Adrenal gland (tissue), 19 donors: ENCODE measurements at places on chromosomes 1 and 21. TPM values are rescaled to one million over a fixed set of nuclear protein-coding genes. Genes with fewer than 3 reads are reported as not detected.

DNA sequence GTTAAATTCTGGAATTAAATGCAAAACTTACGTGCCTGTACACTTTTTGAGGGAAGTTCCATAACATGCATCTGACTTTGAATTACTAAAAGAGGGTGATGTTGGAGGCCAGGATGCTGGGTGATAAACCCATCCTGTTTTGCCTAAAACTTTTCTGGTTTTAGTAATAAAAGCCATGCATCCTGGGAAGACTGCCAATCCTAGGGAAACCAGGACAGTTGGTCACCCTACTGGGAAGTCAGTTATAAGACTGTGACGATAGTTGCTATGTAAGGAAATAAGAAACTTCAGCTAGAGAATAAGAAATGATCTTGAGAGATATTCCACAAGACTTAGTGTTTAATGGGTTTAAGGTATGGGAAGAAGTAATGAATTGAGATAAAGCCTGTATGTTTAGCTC is 336.6 kb upstream of the LYPLAL1 start:
- no peaks in the 10 kb centered on the region for H3K36me3 ChIP-seq
- no peak for DNase-seq
- H3K4me3 ChIP-seq: no peak overlapping the region
- H3K4me1 ChIP-seq: no peaks in the 10 kb centered on the region
- no peak overlapping the region for H3K27ac ChIP-seq

GRCh38 chr1:66599899-66600737 is 66.2 kb downstream of the SGIP1 start:
- H3K4me3 ChIP-seq: no peak overlapping the region
- H3K4me1 ChIP-seq: no peaks in the 10 kb centered on the region
- H3K27me3 ChIP-seq: no peaks in the 10 kb centered on the region
- no peaks in the 10 kb centered on the region for H3K36me3 ChIP-seq
- no peak for DNase-seq

DNA sequence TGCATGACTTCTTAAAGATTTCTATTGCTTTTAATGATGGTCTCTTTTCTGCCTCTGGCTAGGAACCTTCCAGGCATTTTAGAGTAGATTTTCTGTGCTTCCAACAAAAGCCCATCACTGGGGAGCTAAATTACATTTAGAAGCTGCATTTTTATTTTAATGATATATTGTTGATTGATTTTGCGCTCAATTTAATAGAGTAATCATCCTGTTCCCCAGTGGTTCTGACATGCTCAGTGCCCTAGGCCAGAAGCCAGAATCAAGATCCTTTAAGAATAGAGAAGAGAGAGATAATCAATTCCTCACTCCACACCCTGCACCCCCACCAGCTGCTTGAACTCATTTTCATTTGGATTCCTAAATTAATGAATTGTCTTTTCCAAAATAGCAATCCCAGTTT is 97.8 kb downstream of the PCP4 start:
- H3K4me1 ChIP-seq: no peaks in the 10 kb centered on the region
- H3K27me3 ChIP-seq: no peaks in the 10 kb centered on the region
- H3K36me3 ChIP-seq: no peaks in the 10 kb centered on the region

DNA sequence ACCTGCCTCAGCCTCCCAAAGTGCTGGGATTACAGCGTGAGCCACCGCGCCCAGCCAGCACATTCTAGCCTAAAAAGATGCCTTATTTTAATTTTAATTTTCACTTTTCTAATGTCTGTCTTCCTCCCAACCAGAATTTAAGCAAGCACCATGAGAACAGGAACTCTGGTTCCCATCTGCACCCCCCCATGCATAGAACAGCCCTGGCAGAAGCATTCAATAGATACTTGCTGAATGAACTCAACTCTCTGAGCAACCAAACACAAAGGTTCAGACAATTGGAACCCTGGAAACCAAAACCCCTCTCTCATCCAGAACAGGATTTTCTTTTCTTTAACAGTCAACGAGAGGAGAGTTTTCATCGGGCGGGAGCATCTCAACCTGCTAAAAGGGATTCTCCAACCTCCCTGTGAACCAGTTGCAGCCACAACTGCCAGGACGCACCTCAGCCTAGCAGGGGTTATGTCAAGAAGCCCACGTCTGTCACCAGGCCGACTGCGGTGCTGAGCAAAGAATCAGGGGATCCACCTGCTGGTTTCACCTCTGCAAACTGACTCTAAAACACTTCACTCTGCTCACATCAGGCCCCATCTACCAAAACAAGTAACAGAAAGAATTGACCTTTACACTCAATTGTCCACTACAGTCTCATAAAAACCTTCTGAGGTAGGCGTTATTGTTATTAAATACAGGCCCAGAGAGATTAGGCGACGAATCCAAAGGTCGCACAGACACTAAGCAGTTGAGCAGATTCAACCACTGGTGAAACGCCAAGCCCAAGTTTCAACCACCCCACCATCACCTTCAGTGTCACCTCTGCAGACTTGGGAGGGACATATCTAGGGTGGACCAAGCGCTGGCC is 1.7 kb downstream of the KIAA2013 start:
- no peak overlapping the region for H3K27ac ChIP-seq
- no peaks in the 10 kb centered on the region for H3K27me3 ChIP-seq
- peaks cover 35% of the 10 kb centered on the region for H3K4me1 ChIP-seq
- peaks cover 40% of the 10 kb centered on the region for H3K36me3 ChIP-seq

MROH7 gene
- polyA plus RNA-seq: 8.1 TPM

- no peak overlapping the region for H3K4me3 ChIP-seq
- H3K27ac ChIP-seq: no peak overlapping the region
Measured at GRCh38 chr1:222370081-222370912, 177.6 kb downstream of the HHIPL2 start.

- H3K27me3 ChIP-seq: no peaks in the 10 kb centered on the region
- H3K4me1 ChIP-seq: peaks cover 5% of the 10 kb centered on the region
- H3K36me3 ChIP-seq: no peaks in the 10 kb centered on the region
- no peak overlapping the region for H3K27ac ChIP-seq
Measured at GRCh38 chr1:117753652-117754051, 147.8 kb downstream of the TENT5C start.

MATN1 gene
- 0.08 TPM for polyA plus RNA-seq

GRCh38 chr21:38843806-38844503 is 38.2 kb downstream of the ETS2 start:
- no peak overlapping the region for H3K27ac ChIP-seq
- H3K4me1 ChIP-seq: no peaks in the 10 kb centered on the region
- no peaks in the 10 kb centered on the region for H3K27me3 ChIP-seq
- DNase-seq: no peak
- H3K4me3 ChIP-seq: no peak overlapping the region

- no peak overlapping the region for H3K4me3 ChIP-seq
- peaks cover 6% of the 10 kb centered on the region for H3K27me3 ChIP-seq
- no peak for DNase-seq
- H3K36me3 ChIP-seq: no peaks in the 10 kb centered on the region
- H3K27ac ChIP-seq: no peak overlapping the region
Measured at GRCh38 chr1:118145721-118146120, 39.3 kb downstream of the SPAG17 start.

- DNase-seq: no peak
- H3K4me1 ChIP-seq: peaks cover 11% of the 10 kb centered on the region
- H3K4me3 ChIP-seq: no peak overlapping the region
Measured at GRCh38 chr1:180646093-180646492, 14.3 kb downstream of the XPR1 start.

GRCh38 chr1:201384406-201384782 is 6.9 kb upstream of the TNNT2 start:
- H3K4me1 ChIP-seq: no peaks in the 10 kb centered on the region
- DNase-seq: no peak
- no peaks in the 10 kb centered on the region for H3K27me3 ChIP-seq
- no peak overlapping the region for H3K27ac ChIP-seq
- no peak overlapping the region for H3K4me3 ChIP-seq

GRCh38 chr1:88916883-88917282 is 25.5 kb upstream of the GTF2B start:
- no peaks in the 10 kb centered on the region for H3K36me3 ChIP-seq
- no peak overlapping the region for H3K27ac ChIP-seq
- H3K4me1 ChIP-seq: no peaks in the 10 kb centered on the region
- H3K4me3 ChIP-seq: no peak overlapping the region

UBXN10 gene
- 0.91 TPM for polyA plus RNA-seq

TEDDM1 gene
- not detected for polyA plus RNA-seq

DNA sequence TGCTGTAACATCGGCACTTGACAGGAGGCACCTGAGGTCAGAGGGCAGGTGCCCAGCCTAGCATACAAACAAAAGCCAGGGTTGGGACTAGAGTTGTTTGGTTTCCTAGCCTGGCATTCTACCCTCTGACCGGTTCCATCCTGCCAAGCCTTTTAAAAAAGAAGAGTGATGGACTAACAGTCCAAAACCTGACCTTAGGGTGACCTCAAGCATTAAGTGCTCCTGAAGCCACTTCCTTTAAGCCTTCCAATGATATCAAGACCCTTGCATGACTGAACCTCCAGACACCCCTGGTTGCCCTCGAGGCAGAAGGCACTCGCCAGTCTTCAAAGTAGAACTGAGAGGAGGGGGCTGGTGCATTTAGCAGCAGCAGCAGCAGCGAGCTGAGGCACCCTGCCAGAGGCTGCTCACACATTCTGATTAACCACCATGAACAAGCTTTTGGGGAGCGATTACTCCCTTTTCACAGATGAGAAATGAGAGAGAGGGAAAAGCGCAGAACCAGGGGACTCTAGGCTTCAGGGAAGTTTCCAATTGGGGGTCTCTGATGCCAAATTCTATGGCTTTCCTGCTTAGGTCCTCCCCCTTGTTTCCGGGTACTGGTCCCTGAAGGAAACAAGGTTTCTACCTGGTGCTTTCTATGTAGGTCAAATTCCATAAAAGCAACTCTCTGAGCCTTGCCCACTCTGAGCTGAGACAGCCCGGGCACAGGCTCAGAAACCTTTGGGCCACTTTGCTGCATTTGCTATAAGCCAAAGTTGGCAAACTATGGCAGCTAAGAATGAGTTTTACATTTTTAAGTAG is 9.2 kb downstream of the SLC2A1 start:
- no peak overlapping the region for H3K4me3 ChIP-seq
- no peak for DNase-seq
- H3K27me3 ChIP-seq: no peaks in the 10 kb centered on the region
- no peaks in the 10 kb centered on the region for H3K36me3 ChIP-seq
- H3K4me1 ChIP-seq: peaks cover 11% of the 10 kb centered on the region

DNA sequence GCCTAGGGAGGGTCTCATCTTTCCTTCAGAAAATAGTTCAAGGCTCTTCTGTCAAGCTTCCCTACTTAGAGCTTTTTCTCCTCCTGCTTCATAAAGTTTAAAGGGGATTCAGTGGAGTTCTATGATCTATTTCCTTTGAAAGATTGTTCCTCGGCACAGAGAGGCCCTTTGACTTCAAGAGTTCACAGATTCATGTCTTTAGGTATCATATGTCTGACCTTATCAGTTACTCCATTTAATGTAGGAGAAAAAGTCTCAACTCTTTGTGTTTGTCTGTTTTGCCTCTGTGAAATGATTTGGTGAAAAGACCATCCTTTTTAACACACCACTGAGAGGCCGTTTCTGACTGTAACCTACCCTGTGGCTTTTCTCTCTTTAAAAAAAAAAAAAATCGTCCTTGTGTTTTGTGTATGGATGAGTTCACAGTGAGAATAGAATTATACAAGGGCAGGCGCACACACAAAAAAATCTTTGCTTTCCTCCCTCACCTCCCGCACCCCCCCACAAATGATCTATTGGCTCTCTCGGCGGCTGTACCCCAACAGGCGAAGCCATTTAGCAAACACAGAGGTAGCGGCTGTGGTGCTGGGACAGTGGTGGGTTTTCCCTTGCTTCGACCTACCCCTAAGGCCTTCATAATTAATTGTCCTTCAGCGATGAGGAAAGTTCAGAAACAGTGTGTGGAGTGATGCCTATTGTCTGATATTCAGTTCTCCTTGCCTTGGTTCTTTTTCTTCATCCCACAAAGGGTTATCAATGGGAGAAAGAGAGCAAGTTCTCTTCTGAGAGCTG is 29.6 kb downstream of the PROX1 start:
- no peak for DNase-seq
- no peak overlapping the region for H3K4me3 ChIP-seq
- no peaks in the 10 kb centered on the region for H3K27me3 ChIP-seq
- H3K4me1 ChIP-seq: no peaks in the 10 kb centered on the region
- no peak overlapping the region for H3K27ac ChIP-seq

MAN1C1 gene
- polyA plus RNA-seq: 14.1 TPM

DNA sequence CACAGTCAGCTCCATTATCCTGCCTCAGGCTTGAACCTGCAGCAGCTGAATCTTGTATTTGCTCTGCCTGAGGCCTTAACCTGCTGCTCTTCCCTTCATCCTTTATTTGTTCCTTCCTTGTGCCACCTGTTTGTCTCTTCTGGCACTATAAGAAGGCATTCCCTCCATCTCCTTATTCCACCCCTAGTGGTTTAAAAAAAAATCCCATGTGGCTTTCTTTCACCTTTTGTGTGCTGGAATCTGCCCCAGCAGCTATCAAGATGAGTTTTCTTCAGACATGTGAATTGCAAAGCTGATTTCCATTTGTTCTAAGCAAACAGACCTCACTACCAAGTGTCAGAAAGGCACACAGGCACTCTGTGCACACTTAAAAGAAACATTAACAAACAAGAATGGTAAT is 294.6 kb downstream of the TTLL7 start:
- no peak overlapping the region for H3K4me3 ChIP-seq
- H3K36me3 ChIP-seq: no peaks in the 10 kb centered on the region
- H3K27me3 ChIP-seq: no peaks in the 10 kb centered on the region
- H3K4me1 ChIP-seq: no peaks in the 10 kb centered on the region

- H3K4me3 ChIP-seq: no peak overlapping the region
- H3K4me1 ChIP-seq: no peaks in the 10 kb centered on the region
- peaks cover 24% of the 10 kb centered on the region for H3K36me3 ChIP-seq
- H3K27me3 ChIP-seq: no peaks in the 10 kb centered on the region
- no peak overlapping the region for H3K27ac ChIP-seq
- no peak for DNase-seq
Measured at GRCh38 chr1:108704496-108704895, 8.2 kb upstream of the FNDC7 start.

- H3K27me3 ChIP-seq: no peaks in the 10 kb centered on the region
- H3K27ac ChIP-seq: no peak overlapping the region
- H3K4me3 ChIP-seq: no peak overlapping the region
Measured at GRCh38 chr1:156709757-156710489, 4.5 kb upstream of the CRABP2 start.

HNRNPCL4 gene
- polyA plus RNA-seq: not detected

PGBD5 gene
- polyA plus RNA-seq: 1.5 TPM

DNA sequence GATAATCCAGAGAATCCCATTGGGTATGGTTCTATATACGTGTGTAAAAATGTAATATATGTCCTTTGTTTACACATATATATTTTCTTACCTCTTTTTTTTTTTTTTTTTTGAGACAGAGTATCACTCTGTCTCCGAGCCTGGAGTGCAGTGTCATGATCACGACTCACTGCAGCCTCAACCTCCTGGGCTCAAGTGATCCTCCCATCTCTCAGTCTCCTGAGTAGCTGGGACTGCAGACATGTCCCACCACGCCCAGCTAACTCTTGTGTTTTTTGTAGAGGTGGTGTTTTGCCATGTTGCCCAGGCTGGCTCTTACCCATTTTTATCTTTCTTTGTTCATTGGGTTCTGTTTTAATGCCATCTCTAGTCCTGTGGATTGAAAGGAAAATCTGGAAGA is 59.5 kb downstream of the ZBTB17 start:
- H3K4me3 ChIP-seq: no peak overlapping the region
- no peak for DNase-seq
- H3K4me1 ChIP-seq: no peaks in the 10 kb centered on the region
- H3K36me3 ChIP-seq: no peaks in the 10 kb centered on the region
- no peak overlapping the region for H3K27ac ChIP-seq
